ENCODE measurements at places on chromosomes 6 and 20. TPM values are rescaled to one million over a fixed set of nuclear protein-coding genes. Genes with fewer than 3 reads are reported as not detected.

The PBOV1 gene
- not detected for total RNA-seq

DNA sequence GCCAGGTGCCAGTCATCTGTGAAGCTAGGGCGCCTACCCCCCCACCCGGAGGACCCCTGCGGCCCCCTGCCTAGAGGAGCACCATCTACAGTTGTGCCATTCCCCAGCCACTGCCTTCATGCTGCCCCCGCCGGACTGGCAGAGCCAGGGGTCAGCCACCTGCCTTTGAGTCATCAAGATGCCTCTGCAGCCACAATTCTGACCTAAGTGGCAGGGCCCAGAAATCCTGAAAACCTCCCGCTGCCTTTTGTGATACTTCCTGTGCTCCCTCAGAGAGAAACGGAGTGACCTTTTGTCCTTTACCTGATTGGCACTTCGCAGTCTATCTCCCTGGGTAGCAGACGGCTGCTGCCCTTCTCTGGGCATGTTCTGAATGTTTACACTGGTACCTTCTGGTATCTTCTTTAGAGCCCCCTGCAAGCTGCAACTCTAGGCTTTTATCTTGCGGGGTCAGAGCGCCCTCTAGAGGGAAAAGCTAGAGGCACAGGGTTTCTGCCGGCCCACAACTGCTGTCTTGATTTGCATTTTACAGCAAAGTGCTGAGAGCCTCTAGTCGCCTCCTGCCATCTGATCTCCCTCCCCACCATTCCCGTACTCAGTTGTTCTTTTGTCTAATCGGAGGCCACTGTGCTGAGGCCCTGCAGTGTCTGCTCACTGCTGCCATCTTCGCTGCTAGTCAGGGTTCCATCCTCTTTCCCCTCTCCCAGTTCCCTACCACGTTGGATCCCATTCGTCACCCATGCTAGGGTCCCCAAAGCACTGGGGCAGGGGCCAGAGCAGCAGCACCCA, 26.9 kb downstream of the SPATA2 start:
- DNase-seq, result no peak

GRCh38 chr20:5689463-5689862, 60.7 kb upstream of the SHLD1 start:
- DNase-seq, result no peak

- no peak for DNase-seq
Observed at GRCh38 chr6:35179901-35180535, 33.7 kb upstream of the SCUBE3 start.

GRCh38 chr6:98416027-98416426, 418.3 kb upstream of the POU3F2 start:
- no peak for DNase-seq

Measured in right cardiac atrium (tissue), 5 donors.